ENCODE measurements at places on chromosomes 7 and 10. TPM values are rescaled to one million over a fixed set of nuclear protein-coding genes. Genes with fewer than 3 reads are reported as not detected.

- no peak for DNase-seq
Observed at GRCh38 chr10:109915566-109915965, 7.7 kb downstream of the XPNPEP1 start.

DNA sequence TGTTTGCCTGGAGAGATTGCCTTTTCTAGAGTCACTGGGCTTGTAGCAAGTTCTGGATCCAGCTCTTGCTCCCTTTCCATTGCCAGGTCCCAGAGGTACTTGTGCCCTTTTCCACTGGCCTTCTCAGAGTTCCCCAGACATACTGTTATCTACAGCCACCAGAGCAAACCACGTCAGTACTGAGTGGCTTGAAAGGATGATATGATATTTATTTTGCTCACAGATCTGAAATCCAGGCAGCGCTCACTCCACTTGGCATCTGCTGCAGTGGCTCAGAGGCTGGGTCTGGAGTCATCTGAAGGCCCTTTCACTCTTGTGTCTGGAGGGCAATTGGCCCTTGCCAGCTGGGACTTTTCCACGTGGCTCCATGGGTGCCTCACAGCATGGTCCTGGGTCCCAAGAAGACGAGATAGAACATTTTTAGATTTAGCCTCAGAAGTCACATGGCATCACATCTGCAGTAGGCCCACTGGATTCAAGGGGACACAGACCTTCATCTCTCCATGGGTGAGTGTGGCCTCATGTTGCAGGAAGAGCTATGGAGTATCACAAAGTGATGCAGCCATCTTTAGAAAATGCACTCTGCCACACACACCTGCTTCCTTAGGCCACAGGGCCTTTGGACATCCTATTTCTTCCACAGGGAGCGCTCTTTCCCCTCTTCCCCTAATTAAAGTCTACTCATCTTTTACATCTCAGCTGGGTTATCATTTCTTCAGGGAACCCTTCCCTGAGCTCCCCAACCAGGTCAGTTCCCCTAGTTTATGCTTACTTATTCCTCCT, 22.9 kb upstream of the TCF7L2 start:
- DNase-seq = no peak

GRCh38 chr7:1176891-1177373, 16.9 kb upstream of the ZFAND2A start:
- peak; percentile 61 for DNase-seq

GRCh38 chr10:11146402-11147171, 128.9 kb downstream of the CELF2 start:
- no peak for DNase-seq

DNA sequence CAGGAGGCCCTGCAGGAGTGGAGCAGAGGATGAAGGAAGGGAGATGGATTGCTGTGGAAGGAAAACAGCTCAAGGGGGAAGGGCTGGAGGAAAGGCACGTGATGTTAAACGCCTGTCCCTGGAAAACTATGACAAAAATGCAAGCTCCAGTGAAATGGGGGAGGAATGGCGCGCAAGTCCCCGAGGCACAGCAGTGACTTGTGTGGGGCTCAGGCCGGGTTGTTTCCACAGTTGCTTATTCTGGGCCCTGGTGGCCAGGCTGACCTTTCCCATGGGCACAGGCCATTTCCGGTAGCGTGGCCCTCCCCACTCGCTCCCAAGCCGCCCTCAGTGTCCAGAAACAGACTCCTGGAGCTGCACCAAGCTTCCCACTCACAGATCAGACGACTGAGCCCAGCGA, 68.1 kb upstream of the PDGFA start:
- no peak for DNase-seq

UBTD1 gene
- total RNA-seq = 32.5 TPM

LIPJ gene
- total RNA-seq = not detected

TLX1 gene
- 0.14 TPM for total RNA-seq

PFKFB3 gene
- total RNA-seq = 5.2 TPM

SPDYE11 gene
- total RNA-seq = not detected

NEURL1 gene
- total RNA-seq = 0.95 TPM

TAS2R3 gene
- total RNA-seq = not detected

STOX1 gene
- total RNA-seq = 1.5 TPM

All from G401 (cell line).